ENCODE measurements at places on chromosomes 2 and 18.

DNA sequence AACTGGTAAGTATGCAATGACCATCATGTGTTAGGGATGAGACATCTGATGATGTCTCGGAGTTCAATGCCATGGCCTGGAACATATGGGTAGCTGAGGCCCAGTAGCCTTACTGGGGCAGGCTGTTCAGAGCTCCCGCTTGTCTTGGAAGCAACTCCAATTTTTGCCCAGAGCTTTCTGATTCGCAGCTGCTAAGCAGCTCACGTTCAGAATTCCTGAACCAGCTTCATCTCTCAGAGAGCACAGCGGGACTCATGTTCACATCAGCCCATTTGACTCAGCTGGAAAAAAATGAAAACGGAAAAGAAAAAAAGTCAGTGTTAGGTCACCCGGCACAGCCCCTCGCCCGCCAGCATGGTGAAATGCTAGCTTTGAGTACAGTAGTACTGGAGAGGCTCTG lies 16.8 kb upstream of the LRATD1 start:
- no peak for DNase-seq

DNA sequence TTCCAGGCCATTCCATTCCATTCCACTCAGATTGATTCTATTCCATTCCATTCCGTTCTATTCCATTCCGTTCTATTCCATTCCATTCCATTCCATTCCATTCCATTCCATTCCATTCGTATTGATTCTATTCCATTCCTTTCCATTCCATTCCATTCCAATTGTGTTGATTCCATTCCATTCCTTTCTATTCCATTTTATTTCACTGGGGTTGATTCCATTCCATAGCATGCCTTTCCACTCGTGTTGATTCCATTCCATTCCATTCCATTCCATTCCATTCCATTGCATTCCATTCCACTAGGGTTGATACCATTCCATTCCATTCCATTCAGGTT lies 1142.3 kb downstream of the RPIA start:
- no peak for DNase-seq

GRCh38 chr2:188645986-188646385 lies 328.2 kb upstream of the COL3A1 start:
- no peak for DNase-seq

- no peak for DNase-seq
Observed at GRCh38 chr2:159706385-159706980, 5.8 kb upstream of the MARCHF7 start.

GRCh38 chr2:96342085-96342484 lies 6.5 kb downstream of the NCAPH start:
- no peak for DNase-seq

DNA sequence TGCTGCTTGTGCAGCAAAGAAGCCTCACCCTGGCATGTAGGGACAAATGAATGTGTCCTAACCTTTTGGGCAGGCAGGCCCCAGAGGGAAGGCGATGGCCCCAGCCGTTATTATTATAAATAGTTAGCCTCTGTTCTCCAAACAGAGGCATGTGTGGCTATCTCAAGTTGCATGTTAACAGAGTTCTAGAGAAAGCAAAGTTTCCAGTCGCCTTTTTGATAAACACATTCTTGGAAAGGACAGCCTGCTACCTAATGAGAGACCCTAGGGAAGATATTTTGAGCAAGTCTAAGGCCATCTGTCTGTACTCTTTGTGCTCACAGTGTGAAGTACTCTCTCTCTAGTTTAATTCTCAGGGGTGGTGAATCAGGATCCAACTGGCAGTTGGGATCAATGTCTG lies 97.4 kb upstream of the FHL2 start:
- DNase-seq: no peak

- no peak for DNase-seq
Observed at GRCh38 chr2:39902103-39902502, 123.0 kb upstream of the THUMPD2 start.

- DNase-seq: no peak
Observed at GRCh38 chr2:236676136-236676873, 106.7 kb downstream of the ACKR3 start.
